ENCODE measurements at places on chromosomes 6 and 20.

DNA sequence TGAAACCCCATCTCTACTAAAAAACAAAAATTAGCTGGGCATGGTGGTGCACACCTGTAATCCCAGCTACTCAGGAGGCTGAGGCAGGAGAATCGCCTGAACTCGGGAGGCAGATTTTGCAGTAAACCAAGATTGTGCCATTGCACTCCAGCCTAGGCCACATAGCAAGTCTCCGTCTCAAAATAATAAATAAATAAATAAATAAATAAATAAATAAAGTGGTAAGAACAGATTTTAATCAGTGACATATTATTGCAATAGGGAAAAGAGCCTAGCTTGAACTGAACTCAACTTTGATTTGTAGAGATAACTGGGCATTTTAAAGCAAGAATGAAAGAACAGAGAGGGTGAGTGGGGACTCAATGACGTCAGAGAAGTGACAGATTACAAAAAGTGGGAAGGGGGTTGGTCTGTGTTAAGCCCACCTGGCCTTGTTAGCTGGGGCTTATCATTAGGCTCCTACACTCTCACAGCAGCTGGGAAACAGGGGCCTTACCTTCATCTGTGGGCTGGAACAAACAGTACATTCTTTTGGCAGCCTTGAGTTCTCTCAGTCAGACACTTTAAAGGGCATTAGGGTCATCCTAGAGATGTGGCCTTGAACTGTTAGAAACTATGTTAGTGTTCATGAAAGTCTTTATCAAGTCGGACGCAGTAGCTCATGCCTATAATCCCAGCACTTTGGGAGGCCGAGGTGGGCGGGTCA is 24.5 kb upstream of the KIFC1 start:
- DNase-seq, result no peak

DNA sequence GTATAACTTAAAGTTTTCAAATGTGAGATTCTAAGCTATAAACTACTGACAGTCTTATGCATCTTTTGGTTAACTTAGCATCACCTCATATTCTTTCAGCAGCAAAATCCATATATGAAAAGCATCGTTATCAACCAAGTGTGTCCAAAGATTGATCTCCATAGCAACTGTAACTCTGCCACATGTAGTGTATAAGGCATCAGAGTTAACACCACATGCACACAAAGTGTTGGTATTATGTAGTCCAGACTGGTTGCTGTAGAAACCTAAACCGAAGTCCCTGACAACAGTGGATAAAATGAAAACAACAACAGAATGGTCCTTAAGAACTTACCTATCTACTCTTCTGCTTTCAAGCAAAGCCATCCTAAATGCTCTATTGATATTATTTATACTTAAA is 39.6 kb downstream of the PDSS2 start:
- no peak for DNase-seq

GRCh38 chr6:135209803-135210202 is 28.7 kb downstream of the MYB start:
- DNase-seq, result no peak

DNA sequence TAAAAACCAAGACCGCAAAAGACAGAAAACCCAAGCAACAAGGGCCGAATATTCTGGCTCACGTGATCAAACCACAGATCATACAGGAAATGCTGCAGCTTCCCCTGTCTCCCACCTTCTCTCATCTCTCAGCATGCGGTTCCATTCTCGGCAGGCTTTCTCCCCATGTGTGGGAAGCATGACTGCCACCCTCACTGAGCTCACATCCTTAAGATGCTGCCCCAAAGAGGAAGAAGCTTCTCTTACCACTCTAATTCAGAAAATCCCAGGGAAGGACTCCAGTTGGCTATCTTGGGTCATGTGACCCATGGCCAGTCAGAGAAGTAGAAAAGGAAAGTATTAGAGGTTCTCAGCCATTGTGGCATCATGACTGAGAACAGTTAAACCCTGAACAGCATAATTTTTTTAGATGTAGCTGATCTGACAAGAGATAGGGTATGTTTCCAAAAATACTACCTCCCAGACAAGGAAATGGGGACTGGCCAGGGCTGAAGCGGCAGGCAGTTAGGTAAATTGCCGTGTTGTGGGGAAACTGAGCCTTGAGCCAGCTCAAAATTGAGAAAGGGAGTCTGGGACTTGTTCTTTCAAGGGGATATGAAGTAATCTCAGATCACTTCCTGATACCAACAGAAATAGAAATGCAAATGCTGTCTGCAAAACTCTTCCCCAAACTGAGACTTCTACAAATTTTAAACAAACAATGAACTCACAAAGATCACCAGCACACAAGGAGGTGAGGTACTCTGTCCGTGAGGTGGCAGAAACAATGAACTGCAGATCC is 37.1 kb upstream of the GRM4 start:
- peak; percentile 25 for DNase-seq

DNA sequence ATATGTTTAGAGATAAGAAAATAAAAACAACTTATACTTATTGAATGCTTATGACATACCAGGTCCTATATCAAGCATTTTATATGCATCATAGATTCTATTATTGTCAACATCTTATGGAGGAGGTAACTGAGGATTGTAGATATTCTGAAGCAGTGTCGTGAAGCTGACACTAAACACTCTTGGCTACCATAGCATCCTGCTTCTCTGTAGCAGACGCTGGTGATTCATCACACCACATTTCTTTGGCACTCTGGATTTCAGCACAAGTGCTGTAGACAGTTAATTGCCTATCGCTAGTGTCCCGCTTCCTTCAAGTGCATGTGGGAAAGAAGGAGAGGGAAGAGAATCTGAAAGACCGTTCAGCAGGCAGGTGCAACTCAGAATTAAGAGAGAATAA is 317.1 kb downstream of the PLCB1 start:
- no peak for DNase-seq

DNA sequence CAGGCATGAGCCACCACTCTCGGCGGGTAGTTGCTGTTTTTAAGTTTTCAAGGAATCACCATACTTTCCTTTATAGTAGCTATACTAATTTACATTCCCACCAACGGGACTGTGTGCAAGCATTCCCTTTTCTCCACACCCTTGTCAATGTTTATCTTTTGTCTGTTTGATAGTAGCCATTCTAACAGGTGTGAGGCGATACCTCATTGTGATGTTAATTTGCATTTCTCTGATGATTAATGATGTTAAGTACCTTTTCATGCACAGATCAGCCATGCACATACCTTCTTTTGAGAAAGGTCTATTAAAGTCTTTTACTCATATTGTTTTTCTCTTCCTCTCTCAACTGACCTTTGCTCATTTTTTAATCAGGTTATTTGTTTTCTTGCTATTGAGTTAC is 43.0 kb upstream of the CCND3 start:
- no peak for DNase-seq

DNA sequence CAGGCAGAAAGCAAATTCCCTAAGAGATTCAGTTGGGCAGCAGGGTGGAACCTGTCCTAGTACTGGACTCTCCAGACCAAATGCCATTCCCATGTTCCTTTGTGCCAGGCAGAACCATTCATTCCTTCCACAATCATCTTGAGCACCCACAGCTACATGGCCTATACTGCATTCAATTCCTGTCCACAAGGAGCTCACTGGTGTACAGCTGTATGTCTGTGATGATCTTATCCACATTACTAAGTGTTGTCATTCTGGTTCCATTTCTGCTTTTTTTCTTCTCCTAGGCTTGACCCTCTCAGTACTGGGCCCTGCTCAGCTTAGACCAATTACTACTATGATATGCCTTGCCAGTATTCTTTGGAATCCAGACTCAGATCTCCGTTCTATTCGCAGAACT is 27.5 kb downstream of the MAN1A1 start:
- DNase-seq, result no peak

DNA sequence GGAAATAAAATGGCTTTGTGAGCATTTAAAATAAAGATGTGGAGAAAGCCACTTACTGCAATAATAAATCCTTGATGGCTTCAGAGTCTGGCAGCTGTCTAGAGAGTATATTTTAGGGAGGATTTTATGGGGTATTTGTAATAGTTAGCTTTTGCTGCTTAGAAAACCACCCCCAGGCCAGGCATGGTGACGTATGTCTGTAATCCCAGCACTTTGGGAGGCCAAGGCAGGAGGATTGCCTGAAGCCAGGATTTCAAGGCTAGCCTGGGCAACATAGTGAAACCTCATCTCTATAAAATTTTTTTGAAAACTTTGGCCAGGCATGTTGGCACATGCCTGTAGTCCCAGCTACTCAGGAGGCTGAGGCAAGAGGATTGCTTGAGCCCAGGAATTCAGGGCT is 63.8 kb downstream of the ISM1 start:
- DNase-seq, result no peak

GRCh38 chr6:57305761-57306160 is 11.7 kb upstream of the PRIM2 start:
- no peak for DNase-seq

DNA sequence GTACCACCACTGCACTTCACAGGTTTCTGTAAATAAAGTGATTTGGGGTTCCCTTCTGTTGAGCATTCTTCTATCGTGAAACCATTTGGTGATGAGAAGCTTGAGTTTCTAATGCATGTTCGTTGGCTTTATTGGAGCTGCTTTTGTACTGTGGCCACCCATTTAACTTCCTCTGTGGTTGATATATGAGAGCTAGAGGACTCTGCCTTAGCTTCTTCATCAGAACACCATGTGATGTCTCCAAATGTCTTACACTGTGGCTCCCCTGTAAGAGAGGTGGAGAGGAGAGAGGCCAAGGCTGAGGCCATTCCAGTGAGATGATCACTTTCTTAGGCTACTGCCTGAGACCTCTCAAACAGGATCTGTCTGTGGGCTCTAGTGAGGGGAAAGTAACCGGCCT is 114.5 kb downstream of the SLC16A10 start:
- DNase-seq, result no peak

- no peak for DNase-seq
Observed at GRCh38 chr6:131638013-131638412, 911 bp downstream of the ENPP3 start.

DNA sequence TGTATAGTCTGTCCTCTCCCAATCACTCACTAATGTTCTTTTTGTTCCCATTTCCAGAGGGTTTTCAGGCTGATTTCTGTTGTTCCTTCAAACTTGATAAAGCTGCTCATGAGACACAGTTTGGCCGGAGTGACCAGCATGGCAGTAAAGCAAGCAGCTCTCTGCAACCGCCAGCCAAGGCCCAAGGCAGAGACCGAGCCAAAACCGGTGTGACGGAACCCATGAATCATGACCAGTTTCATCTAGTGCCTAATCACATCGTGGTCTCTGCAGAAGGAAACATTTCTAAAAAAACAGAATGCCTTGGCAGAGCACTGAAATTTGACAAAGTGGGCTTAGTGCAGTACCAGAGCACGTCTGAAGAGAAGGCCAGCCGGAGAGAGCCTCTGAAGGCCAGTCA is 14.8 kb upstream of the RPL7L1 start:
- no peak for DNase-seq

DNA sequence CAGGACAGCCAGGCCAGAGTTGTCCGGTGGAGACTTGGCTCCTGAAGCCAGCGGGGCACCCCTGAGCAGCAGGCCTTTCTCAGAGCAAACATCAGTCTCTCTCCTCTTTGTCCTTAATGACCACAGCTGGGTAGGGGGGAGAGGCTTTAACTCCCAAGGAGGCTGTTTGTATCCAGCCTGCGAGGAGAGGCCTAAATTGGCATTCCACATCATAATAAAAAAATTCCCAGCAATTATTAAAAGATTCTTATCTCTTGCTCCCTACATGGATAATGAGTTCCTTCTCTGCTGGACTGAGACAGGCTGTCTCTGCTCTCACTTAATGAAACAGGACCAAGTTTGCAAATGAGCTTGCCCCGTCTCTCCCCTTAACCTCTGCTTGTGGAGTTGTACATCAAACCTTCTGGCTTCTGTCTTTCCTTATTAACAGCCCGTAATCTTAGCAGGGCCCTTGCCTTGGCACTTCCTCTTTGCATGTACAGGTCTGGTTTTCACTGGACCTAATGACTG is 838.2 kb downstream of the MAFB start:
- no peak for DNase-seq

DNA sequence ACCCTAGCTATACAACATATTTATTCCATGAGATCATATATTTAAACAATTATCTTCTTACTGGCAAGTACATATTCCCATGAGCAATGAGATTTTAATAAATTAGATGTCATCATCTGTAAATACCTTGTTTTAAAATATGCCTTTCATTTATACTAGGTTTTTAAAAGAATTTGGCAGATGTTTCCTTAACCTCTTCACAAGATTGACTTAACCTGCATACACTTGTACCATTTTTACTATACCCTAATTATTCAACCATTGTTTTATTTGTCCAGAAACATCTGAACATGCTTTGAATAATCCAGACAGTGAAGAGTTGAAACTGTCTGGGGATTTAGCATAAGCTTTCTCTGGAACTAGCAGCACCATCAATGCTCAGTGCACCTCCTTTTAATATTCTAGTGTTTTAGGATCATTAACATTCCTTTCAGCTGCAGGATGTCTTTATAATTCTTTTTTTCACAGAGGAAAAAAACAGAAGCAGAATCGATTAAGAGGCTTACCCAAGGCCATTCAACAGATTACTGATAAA is 188.0 kb upstream of the TENT5A start:
- DNase-seq, result no peak

- no peak for DNase-seq
Observed at GRCh38 chr6:44074439-44074812, 52.8 kb downstream of the MRPL14 start.

- DNase-seq, result no peak
Observed at GRCh38 chr20:3934624-3935023, 45.4 kb downstream of the PANK2 start.

DNA sequence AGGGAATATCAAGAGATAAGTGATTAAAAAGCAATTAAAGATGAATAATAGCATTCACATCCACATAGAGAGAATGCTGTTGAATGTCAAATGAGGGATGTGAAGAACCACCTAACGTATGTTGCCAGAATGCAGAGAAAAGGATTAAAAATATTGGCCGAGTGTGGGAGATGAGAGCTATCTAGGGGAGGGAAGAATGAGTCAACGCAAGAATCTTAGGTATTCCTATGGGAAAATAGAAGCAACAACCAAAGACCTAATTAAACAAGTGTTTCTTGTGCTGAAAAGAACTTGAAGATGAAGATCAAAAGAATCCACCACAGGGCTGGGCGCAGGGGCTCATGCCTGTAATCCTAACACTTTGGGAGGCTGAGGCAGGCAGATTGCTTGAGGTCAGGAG is 12.2 kb upstream of the RSPH3 start:
- no peak for DNase-seq

GRCh38 chr6:70184723-70185122 is 118.2 kb downstream of the COL9A1 start:
- DNase-seq, result no peak

GRCh38 chr6:54427396-54427937 is 119.2 kb downstream of the TINAG start:
- no peak for DNase-seq

- no peak for DNase-seq
Observed at GRCh38 chr6:114249522-114249921, 93.3 kb downstream of the HS3ST5 start.

- no peak for DNase-seq
Observed at GRCh38 chr6:36499918-36500317, 47.4 kb downstream of the STK38 start.

DNA sequence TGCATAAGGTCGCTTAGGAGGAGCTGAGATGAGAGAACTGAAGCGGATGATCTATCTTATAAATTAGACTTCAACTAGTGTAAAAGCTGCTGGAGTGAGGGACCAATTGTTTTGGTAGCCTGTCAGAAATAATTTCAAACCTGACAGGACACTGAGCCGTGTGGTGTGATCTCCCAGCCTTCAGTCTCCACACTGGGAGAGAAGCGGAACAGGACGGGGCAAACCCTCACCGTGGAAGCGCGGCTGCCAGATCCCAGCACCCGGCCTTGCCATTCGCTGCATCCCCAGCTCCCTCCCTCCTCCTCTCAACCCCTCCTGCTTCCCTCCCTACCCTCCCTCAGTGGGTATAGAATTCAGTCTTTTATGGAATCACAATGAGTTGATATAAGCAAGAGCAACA is 900.1 kb upstream of the SLC35B3 start:
- no peak for DNase-seq
